ENCODE measurements at places on chromosomes 3 and 15. TPM values are rescaled to one million over a fixed set of nuclear protein-coding genes. Genes with fewer than 3 reads are reported as not detected.
A peak's percentile ranks its signal among the peaks of the same experiment; 100 is the strongest.

DNA sequence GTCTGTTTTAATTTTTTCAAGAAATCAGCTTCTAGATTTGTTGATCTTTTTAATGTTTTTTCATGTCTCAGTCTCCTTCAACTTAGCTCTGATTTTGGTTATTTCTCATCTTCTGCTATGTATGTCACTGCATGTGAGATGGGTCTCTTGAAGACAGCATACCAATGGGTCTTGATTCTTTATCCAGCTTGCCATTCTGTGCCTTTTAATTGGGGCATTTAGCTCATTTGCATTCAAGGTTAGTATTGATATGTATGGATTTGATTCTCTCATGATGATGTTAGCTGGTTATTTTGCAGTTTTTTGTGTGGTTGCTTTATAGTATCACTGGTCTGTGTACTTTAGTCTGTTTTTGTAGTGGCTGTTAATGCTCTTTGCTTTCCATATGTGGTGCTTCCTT is 39.4 kb downstream of the CEP63 start:
- DNase-seq = no peak

- no peak for DNase-seq
These were observed 38.9 kb downstream of the SLC25A26 start for GRCh38 chr3:66259566-66260255.

DNA sequence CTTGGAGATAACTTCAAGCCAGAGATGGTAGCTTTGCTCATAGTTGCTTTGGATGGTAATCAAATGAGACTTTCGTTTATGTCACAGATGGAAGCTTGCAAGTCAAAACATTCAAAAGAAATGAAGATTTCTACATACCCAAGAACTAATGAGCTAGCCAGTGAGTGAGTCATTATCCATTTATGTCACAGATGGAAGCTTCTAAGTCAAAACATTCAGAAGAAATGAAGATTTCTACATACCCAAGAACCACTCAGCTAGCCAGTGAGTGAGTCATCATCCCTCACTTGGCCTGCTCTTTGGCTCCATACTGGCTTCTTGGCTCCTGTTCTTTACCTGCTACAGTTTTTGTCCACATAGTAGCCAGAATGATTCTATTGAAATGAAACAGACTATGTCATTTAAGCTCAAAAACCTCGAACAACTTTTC is 559.8 kb upstream of the CBLB start:
- peak; percentile 16 for DNase-seq

MST1 gene
- 5.4 TPM for total RNA-seq
